AG04449 (cell line): ENCODE measurements at places on chromosomes 1 and 21.

DNA sequence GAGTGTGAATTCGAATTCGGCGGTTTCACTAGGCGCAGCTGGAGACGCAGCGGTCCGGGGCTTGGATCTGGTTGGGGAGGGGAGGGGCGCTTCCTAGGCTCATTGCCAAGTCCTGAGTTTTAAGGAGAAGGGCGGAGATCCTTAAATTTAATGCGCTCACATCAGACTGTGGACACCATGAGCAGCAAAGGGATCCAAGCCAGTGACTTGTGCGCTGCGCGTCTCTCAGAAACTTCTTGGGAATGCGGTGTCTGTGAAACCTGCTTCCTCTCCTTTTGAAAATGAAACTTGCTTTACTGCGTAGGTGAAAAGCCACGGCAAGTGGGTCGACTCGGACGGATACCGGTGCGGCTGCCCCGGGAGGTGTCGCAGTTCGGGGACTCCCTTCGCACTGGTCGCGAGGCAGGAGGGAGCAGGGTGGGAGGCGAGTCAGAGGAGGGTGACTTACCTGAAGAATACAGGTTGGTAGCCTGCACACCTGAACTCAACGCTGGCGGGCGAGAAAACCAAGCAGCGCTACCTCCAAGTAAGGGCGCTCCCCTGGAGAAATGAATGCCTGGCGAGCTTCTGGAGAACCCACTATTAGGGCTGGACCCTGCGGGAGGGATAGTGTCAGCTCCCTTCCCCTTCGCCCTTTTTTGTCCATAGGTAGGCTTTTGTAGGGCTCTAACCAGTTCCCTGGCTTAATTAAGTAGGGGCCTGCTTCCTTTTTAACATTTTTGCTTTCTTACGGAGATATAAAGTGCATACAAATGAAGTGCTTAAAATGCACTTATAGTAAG is 992 bp downstream of the TENT5C start:
- DNase-seq: no peak

DNA sequence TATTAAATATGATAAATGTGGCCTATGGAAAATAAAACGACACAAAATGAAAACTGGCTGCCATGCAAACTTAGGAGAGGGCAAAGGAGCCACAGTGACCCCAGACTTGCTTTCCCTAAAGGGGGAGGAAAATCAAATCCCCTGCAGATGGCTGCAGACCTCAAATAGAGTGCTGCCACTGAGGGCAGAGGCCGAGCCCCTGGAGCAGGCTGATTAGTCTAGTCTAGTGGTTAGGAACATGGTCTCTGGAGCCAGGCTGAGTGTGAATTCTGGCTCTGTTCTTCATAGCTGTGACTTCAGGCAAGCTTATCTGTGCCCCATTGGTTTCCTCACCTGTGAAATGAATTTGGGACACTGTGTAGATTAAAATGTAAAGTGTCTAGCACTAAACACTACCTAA is 60.8 kb downstream of the ITPKB start:
- DNase-seq: no peak

- no peak for DNase-seq
Observed at GRCh38 chr1:79599257-79599656, 592.7 kb upstream of the ADGRL4 start.

DNA sequence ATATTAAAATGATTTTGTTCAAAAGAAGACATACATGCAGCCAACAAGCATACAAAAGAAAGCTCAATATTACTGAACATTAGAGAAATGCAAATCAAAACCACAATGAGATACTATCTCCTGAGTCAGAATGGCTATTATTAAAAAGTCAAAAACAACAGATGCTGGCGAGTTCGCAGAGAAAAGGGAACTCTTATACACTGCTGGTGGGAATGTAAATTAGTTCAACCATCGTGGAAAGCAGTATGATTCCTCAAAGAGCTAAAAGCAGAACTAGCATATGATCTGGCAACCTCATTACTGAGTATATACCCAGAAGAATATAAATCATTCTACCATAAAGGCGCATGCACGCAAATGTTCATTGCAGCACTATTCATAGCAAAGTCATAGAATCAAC is 126.0 kb upstream of the HMCN1 start:
- no peak for DNase-seq

DNA sequence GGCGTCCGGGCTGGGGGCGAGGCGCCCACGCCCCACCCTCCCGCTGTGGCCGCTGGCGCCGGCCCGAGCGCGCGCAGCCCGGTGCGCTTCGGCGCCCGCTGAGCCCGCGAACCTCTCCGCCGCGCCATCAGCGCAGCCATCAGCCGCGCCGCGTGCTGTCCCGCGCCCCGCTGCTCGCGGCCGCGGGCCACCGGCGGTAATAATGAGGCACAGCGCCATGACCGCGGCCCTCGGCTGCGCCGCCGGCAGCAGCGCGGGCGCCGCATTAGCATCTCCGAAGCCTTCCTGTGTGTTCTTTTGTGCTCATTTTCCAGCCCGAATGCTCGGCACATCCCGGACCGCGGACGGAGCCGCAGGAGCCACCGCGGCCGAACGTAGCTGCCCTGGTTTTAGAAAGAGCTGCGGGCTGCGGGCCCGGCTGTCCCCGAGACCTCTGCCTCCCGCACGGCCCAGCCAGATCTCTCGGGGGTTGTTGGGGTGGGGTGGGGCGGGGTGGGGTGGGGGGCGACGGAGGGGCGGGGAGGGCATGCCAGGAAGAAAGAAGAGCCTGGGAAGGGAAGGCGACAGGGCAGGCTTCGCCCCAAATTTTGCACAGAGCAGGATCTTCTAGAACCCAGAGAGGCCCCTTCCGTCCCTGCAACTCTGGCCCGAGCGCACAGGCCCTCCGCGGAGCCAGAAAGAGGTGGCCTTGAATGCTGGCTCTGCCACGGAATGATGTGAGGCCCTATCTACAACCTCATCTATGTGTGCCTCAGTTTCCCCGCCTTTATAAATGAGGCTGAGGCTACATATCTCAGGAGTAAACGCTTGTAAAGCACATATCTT is 55.3 kb downstream of the RRAGC start:
- DNase-seq: no peak

DNA sequence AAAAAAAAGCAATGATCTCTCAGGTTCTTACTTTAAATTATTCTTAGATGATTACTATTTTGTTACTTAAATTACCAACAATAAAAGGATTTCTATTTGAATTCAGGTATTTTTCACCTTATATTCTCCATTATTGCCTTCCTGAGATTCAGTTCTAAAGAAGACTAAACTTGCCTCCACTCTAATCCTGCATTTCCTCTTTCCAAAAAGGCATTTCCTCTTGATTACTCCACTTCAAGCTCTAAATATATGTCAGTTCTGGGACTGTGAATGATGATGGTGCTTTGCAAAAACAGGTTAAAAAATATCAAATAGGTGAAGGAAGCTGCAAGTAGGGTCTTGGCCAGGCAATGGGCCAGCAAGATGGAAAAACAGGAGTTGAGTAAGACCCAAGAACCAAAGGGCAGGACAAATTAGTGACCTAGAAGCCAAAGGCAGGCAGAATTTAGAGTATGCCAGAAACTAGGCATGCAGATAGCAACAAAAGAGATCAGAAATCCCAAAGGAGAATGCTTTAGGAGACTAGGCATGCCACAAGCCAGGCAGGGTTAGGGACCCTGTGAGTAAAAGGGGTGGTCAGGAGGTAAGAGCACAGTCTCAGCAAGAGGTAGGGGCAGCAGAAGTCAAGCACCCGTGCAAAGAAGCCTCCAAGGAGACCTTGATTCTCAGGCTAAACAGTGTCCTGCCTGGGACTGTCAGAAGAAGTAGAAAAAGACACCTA is 11.3 kb upstream of the DIPK1A start:
- DNase-seq: no peak

GRCh38 chr21:42724226-42724920 is 71.0 kb downstream of the PDE9A start:
- DNase-seq: peak; percentile 42

GRCh38 chr1:212591922-212592321 is 16.6 kb upstream of the ATF3 start:
- DNase-seq: no peak

- DNase-seq: no peak
Observed at GRCh38 chr1:205188596-205188995, 22.9 kb downstream of the DSTYK start.

- DNase-seq: no peak
Observed at GRCh38 chr1:169670836-169671235, 40.6 kb downstream of the SELL start.

DNA sequence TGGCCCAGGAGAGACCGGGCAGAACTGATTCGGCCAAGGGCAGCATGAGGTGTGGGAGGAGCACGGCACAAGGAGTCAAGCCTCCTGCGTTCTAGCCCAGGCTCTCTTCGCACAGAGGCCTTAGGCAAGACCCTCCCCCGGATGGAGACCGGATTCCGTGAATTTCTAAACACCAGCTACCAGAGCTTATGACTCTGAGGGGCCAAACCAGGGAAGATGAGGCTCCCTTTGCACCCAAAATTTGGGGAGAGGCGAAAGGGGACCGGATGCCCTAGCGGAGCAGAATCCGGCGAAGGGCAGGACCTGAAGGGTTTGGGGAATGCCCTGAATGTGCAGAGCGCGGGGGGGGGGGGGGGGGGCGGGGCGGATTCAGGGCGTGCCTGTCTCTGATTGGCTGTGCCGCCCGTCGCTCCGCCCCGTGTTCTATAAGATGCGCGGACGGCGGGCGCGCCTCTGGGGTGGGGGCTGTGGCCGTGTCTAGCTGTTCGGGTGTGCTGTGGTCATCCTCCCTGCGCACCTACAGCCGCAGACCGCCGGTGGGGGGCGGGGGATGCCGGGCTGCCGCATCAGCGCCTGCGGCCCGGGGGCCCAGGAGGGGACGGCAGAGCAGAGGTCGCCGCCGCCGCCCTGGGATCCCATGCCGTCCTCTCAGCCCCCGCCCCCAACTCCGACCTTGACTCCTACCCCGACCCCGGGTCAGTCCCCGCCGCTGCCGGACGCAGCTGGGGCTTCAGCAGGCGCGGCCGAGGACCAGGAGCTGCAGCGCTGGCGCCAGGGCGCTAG is at the start of gene TRNP1:
Gene TRNP1, plus strand, starts transcription at position 456 of the 783 bp plus-strand sequence. Its CDS starts 95 bp downstream, at position 551.
- no peak for DNase-seq
